Daoy (cell line): ENCODE measurements at places on chromosomes 1 and 21. TPM values are rescaled to one million over a fixed set of nuclear protein-coding genes. Genes with fewer than 3 reads are reported as not detected.

The LCE2A gene
- not detected in 2 replicates for total RNA-seq

The ANGPTL3 gene
- not detected in 2 replicates for total RNA-seq

The CA14 gene
- total RNA-seq = not detected in 2 replicates

The ADCY10 gene
- not detected in 2 replicates for total RNA-seq

The DCDC2B gene
- not detected in 2 replicates for total RNA-seq

The CD164L2 gene
- not detected in 2 replicates for total RNA-seq

The CYP4A11 gene
- not detected in 2 replicates for total RNA-seq

The S1PR1 gene
- total RNA-seq = 0.63 and 1.4 TPM in 2 replicates

- no peak for DNase-seq
Measured at GRCh38 chr1:8409606-8410005, 91.7 kb downstream of the SLC45A1 start.

GRCh38 chr1:243341074-243341473 lies 85.2 kb downstream of the SDCCAG8 start:
- DNase-seq = no peak

DNA sequence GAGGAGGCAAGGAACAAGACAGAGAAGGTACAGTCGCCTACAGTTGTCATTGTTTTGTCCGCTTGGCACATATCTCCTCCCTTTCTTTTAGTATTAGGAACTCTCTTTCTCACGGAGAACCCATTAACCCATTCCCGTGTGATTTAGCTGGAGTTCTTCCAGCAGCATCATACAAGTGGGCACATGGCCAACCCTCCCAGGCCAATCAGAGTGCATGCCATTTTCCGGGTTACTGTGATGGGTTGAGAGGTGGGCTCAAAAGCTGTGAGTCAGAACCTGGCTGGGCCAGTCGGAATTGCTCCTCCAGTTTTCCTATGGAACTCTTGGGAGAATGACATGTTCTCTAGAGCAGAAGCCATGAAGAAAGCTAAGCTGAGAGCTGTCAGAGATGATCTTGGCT lies 83.1 kb upstream of the SOD1 start:
- DNase-seq = peak; percentile 78

DNA sequence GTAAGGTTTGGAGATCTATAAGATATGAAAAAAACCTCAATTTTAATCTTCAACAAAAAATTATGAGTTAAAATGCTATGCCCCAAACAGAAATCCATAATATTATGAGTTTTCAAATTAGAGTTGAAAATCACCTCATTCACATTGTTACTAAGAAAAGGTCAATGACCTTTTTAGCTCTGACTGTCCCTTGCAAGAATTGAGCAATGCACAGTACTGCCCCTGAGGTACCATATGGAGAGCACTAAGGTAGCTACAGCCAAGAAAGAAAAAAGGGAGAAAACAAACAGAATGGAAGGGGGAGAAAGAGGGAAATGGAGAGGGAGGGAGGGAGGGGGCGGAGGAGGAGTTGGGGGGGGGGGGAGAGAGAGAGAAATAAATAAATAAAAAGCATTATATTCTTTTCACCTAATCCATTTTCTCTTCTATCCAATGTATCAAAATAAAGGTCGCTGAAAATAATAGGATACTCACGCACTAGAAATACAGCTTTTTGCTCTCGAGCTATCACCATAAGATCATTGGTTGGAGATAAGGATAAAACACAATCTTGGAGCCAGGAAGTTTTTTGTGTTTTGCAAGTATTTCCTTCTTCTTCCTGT lies 58.8 kb downstream of the RAB3GAP2 start:
- no peak for DNase-seq

DNA sequence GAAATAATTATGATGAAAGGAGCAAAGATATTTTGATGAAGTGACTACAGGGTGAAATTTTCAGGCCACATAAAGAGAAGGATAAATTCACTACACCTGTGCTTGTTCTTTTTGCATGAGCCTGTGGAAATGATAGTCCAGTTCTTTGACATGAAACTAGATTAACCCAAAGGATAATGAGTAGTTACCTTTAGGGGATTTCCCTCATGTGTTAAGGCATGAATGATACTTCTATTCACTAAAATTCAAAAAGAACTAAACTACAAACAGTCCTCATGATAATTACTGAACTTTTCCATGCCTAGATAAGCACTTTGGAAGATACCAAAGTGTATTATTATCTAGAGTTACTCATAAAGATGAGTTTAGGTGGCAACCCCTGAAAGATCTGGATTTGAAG lies 244.3 kb downstream of the PTPRC start:
- DNase-seq = no peak

DNA sequence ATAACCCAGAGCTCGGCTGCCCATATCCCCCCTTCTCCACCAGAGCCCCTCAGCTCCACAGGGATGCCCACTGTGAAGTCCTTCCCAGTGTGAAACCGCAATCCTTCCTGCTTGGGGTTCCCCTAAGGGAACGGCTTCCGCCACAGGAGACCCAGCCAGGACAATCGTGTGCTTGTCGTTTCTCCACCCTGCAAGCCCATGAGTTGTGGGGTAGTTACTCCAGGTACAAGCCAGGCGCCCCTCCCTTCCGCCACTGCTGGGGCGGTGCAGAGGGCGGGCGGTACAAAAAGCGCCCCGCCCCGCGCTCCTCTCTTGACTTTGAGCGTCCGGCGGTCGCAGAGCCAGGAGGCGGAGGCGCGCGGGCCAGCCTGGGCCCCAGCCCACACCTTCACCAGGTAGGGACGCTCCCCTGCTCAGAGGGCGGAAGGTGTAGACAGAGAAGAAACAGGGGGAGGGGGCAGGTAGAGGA lies at the start of gene TINAGL1:
TINAGL1 (plus strand) TSS at position 315 of the 469 bp plus-strand sequence. CDS start 634 bp downstream, outside the sequence.
- DNase-seq = peak; percentile 53

GRCh38 chr1:27031235-27032118 lies 18.8 kb upstream of the TENT5B start:
- DNase-seq = peak; percentile 72

DNA sequence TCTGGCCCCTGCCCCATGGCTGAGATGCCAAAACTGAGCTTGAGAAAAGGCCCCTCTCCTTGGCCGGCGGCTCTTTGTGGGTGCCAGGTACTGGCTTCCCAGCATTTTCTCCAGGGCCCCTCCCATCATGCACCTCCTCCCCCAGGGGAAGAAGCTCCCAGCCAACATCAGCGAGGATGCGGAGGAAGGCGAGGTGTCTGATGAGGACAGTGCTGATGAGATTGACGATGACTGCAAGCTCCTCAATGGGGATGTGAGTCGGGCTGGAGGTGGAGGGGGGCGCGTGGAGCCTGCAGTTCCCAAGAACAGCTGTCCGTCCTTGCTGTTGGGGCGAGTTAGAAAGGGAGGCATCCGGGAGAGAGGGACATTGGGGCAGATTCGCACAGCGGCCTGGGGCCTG lies 13.5 kb downstream of the PLCH2 start:
- no peak for DNase-seq

DNA sequence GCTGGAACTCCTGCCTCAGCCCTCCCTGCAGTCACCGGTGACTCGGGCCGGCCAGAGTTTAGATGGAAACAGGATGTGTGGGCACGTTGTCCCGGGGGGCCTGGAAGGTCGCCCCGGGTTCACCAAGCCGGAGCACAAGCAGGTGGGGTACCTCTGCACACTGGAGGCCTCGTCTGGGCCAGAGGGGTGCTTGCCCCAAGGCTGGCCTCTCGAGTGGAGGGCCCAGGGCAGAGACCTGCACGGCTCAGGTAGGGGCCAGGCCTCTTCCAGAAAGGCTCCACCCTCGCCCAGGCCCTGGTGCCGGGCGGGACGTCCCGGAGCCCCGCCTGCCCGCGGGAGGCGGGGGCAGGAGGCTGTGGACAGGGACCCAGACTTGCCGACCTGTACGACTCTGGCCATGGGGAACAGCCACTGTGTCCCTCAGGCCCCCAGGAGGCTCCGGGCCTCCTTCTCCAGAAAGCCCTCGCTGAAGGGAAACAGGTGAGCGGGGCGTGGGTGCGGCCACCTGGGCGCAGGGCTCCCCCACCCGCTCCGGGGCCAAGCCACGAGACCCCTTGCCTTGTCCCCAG lies at the start of gene PLEKHN1:
PLEKHN1 (plus strand) TSS at position 348 of the 569 bp plus-strand sequence; CDS start at position 398, 50 bp downstream.
- peak; percentile 87 for DNase-seq

DNA sequence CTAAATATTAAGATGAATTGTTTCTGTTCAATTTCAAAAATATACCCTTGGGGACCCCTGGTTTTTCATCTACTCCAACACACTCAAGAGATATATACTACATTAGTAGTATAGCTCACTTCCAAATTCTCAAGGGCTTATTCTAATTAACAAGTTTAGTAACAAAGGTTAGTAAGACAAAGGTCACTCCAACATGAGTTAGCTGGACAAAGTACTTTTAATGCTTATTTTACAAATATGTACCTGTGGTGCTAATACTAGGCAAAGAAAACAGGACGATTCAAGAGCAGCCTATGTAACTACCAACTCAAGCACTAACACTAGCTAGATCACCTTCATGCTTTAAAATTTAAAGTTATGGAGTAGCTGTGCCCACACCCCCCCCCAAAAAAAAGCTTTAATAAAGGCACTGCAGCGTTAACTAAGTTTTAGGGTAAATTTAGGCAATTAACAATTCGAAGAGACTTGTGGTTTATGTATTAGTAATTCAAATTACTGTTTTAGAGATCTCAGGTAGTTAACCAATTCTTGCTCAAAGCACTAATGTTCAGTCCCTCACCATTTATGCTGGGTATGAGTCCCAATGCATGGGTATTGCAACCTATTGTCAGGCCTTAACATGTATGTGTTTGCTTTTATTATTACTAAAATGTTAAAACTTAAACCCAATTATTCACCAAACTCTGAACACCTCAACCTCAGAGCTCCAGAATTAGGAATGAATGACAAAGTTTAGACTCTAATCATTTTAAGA lies 14.1 kb downstream of the HNRNPU start:
- no peak for DNase-seq

- DNase-seq = peak; percentile 86
Measured at GRCh38 chr1:150613061-150613920, 16.1 kb downstream of the ENSA start.

DNA sequence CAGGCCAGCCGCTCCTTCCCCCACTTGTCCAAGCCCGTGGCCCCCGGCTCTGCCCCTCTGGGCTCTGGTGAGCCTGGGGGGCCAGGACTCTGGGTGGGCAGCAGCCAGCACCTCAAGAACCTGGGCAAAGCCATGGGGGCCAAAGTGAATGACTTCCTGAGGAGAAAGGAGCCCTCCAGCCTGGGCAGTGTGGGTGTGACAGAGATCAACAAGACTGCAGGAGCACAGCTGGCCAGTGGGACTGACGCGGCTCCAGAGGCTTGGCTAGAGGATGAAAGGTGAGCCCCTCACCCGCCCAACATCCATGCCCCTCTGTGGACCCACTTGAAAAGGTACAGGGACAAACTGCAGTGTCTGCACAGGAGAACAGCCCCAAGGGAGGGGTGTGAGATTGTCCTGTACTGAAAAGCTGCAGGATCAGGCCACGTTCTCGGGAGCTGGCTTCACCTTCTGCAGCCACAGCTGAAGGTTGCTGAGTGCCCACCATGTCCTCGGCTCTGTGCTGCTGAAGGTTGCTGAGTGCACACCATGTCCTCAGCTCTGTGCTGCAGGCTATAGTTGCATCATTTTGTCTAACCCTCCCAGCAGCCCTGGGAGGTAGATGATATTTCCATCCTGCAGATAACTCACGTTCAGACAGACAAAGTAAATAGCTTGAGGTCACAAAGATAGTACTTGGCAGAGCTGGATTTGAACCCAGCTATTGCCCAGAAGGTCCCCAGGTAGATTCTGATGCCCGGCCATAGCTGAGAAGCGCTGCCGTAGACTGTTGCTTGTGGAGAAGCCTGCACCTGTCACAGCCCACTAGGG lies 618 bp downstream of the C1orf226 start:
- DNase-seq = no peak

DNA sequence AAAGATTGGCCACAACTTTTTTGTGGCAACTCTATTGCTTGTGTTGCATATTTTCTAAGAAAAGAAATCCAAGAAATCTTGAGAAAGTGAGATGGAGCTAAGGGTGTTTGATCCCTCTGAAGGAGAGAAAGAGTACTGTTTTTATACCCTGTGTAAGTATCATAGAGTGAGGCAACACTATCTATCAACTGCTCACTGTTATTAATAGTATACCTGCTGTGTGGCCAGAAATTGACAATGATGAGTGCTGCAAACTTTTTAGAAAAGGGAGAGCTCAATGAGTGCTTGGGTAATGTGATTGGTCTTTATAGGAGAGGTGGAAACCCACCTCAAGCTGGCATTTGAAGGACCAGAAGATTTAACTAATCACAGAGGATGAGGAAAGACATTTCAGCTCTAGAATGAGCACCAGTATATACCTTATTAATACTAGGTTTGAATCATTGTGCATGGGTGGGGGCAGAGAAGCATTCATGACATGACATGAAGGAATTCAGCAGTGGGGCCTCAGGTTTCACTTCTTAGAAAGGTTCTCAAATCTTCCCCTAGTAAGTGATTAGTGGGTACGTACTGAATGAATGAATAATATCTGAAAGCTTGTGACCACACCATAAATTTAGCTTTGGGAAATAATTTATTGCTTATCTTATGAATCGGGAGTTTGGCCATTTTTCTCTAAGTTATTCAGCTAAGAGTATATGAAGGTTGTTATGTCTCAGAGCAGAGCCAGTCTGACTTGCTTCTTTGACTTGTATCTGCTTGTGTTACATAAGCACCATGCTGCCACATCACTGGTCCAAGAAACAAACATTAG lies 169.2 kb upstream of the SGIP1 start:
- no peak for DNase-seq

GRCh38 chr1:243487649-243488227 lies 231.9 kb downstream of the SDCCAG8 start:
- DNase-seq = no peak

GRCh38 chr1:93471911-93472310 lies 24.0 kb downstream of the FNBP1L start:
- peak; percentile 33 for DNase-seq

- no peak for DNase-seq
Measured at GRCh38 chr1:5404412-5405203, 587.6 kb downstream of the NPHP4 start.

DNA sequence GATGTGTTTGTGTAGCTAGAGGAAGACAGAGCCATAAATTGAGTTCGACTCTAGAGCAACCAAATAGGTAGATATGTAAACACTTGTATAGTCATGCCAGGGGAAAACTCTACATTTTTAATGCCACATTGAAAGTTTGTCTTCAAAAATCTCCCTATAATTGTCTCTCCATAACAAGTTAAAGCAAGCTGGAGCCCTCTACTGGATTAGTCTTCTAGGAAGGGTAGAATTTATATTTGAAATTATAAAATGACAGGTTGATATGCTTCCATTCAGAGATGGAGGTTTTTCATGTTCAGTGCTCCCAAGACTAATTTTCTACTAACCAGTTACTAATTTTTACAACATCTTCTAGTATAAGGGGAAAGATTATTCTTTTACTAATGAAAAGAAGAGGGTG lies 13.1 kb upstream of the COL24A1 start:
- no peak for DNase-seq
